ENCODE measurements at places on chromosomes 5 and 9.

- no peak for DNase-seq
Measured at GRCh38 chr5:149931992-149932436, 12.6 kb downstream of the PDE6A start.

DNA sequence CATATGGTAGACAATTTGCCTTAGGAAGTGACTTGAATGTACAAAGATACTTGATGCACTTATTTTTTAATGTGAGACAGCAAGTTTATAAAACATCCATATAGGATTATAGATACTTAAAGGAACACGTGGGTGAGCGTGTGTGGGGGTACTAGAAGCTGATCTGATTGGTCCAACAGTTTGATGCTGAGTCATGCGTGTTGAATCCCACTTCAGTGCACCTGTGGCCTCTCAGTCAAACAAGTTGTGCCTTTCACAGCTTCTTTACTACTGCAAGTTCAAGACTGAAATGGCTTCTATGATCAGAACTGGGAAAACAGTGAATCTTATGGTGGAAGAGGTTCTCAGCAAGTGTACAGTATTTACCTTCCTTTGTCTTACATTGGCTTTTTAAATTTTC is 98.9 kb downstream of the MAP1B start:
- no peak for DNase-seq

DNA sequence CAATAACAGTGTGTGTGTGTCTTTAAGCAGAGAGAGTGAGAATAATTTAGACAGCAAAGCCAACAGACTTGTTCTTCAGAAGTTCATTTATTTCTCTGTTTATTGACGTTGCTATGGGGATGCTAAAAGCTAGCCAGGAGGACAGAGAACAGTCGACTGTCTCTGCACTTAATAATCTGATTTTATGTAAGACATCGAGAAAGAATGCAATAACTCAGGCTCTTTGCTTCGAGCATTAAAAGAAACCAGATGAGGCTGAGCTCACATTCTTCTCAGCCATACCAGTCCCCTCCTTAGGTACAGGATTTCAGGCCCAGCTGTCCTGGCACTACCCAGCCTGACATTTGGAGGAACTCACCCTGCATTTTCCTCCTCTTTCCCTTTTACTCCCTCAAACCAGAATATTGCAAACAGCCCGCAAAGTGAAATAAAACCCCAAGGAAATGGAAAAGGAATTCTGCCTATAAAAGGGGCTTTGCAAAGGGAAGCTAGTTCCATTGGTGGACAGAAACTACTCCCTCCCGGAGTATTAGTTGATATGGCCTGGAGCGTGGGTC is 44.5 kb upstream of the DPYSL3 start:
- DNase-seq, result no peak

- DNase-seq, result no peak
Measured at GRCh38 chr5:264338-264737, 7.1 kb upstream of the PDCD6 start.

DNA sequence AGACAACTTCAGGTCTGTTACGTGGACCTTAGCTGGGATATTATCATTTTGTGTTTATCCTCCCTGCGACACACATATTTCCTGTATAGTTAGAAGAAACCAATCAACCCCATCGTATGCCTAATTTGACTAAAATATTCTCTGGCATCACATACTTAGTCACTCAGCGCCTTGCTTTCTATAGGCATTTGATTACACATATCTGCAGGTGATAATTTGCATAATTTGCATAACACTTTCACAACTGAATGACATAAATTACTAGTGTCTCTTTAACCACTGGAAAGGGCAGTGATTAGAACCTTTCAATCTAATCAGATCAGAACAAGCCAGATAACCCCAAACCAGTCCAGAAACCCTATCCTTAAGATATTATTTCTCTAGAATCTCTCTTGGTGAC is 390.2 kb downstream of the TLR4 start:
- DNase-seq, result no peak

DNA sequence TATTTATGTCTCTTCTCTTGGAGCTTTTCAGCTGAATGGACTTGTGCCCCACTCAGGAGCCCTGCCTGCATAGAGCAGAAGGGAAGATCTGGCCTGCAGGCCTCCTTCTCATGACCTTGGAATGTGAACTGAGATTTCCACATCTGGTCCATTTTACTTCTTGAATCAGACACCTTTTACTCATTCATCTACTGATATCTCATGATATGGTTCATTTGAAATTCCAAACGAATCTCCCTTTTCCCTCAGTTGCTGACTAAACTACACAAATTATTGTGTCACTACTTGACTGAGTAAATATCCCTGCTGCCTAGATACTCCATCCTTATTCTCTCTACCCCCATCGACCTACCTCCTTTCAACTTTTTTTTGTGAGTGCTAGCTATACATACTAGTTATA is 138.7 kb downstream of the PLCXD3 start:
- DNase-seq, result no peak

- DNase-seq, result no peak
Measured at GRCh38 chr9:128905964-128906363, 14.8 kb upstream of the PHYHD1 start.

DNA sequence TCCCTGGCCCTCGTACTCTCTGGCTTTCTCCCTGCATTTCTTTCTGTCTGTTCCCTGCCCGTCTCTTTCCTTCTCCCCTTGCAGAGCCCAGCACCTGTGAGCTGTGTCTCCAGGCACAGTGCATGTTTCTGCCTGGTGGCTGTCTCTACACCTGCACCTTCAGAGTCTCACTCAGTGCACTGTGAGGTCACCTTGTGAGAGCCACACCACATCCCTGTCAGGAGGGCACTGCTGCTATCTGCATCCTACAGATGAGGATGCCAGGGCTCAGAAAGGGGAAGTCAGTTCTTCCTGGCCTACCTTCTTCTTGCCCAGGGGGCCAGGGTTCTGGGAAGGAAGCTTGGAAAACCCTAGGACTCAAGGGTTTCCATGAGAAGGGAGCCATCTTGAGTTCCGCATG is 69.7 kb upstream of the NEURL1B start:
- DNase-seq, result no peak

DNA sequence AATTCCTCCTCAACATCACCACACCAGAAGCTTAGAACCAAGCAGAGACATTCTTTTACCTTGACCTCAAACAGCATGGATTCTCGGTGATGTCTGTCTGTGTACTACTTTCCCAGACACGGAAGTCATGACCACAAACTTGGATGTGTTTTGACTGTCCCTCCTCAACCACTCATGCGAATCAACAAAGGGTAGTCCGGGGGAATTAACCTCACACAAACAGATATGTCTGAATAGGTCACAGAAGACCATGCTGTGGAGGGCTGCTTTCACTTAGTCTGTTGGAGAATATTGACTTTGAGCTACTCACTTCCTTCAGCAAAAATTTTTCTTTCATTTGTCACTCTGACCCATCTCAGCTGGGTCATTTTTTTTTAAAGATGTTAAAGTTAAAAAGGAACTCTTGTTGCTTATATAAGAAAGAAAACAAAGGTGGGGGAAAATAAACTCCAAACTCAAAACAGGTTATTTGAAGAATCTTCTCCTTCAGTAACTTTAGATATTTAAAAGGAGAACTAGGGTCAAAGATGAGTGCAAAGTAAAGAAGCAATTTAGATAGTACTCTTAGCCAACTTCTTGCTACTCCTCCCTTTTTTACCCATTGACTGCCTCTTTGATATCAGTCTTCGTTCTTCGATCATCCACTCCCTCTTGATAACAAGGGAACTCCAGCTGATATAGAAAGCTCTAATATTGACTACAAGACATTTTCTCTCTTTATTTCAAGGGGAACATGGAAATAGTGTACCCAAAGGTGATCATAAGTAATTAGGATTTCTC is 343.4 kb upstream of the CDH6 start:
- DNase-seq, result no peak

- DNase-seq, result no peak
Measured at GRCh38 chr9:136282272-136282861, 21.5 kb downstream of the CCDC187 start.

GRCh38 chr5:131654309-131654708 is 19.3 kb upstream of the RAPGEF6 start:
- DNase-seq, result no peak

- no peak for DNase-seq
Measured at GRCh38 chr9:36930941-36931340, 103.1 kb downstream of the PAX5 start.

DNA sequence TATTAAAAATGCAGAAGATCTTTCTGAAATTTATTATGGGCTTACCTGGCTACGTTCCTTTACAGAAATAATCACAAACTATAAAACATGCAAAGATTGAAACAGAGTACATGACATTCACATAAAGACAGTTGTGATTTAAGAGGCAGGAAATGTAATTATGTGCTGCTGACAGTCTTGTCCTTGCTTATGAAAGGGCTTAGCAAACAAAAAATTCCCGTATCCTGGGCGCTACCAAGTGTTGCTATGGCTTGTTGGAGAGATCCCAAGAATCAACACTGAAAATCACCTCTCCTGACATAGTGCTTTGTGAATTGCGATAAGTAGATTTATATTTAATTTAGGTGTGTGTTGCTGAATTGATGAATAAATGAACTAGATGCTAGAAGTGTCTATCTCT is 352.5 kb upstream of the C9orf72 start:
- DNase-seq, result no peak

DNA sequence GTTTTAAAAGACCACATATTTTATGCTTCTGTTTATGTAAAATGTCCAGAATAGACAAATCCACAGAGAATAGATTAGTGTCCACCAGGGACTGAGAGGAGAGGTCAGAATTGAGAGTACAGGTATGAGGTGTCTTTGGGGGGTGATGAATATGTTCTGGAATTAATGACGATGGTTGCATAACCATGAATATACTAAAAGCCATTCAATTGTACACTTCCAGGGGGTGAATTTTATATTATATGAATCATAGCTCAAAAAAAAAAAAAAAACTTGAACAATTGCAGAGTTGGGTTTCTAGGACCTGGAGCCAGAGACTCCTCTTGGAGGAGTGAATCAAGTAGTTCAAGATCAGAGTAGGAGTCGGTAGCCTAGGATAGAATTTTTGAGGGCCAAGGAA is 57.8 kb upstream of the RUSC2 start:
- no peak for DNase-seq

DNA sequence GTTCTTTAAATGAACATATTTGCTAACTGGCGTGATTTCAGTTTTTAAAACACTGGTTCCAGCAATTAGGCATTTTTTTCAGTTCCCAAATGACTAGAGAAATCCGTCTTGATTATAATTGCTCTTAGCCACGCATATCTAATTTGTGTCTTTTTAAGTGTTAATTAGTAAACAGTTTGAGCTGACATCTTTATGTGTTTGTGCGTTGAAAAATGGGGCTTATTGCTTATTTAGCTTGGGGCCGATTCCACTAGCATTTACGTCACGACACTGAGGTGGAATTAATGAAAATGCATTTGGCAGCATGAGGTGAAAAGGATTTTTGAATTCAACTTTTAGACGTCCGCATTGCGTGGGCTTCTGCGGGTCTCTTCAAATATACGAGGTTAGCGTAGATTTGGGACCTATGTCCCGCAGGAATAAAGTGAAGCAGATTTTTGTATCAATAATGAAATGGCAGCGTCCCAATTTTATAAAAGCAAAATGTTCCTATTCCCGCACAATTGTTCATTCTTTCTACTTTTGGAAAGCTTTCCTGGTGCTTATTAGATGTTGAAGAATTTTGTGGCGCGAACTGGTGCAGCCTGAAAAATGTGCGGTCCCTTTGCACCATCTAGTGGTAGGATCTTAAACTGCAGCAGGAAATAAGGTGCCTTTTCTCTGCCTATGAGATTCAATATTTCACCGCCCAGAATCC is 122.7 kb upstream of the LMX1B start:
- DNase-seq, result peak; percentile 68

DNA sequence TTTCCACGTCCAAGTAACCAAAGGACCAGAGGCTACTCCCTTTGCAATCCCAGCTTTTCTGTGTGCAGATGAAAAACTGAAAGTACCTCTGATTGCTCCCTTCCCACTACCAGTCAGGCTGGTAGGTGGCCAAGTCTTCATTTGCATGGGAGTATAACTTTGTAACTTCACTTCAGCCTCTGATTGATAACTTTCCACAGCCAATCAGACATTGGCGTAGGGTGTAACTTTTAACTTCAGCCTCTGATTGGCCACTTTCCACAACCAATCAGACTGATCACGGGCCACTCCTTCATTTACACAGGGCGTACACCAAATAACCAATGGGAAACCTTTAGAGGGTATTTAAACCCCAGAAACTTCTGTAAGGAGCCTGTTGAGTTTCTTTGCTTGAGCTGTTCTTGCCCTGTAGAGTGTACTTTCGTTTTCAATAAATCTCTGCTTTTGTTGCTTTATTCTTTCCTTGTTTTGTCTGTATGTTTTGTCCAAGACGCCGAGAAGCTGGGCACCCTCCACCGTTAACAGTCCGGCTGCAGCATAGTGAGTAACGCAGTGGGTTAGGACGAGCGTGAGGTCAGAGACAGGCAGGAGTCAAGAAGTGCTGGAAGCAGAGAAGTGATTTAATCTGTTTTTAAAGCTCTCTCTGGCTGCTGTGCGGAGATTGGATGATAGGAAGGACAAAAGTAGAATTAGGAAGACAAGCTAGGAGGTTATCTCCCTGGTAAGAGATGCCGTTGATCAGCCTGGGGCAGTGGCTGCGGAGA is 3.5 kb upstream of the EXOSC2 start:
- peak; percentile 84 for DNase-seq

- DNase-seq, result no peak
Measured at GRCh38 chr5:101561018-101561417, 657.9 kb upstream of the ST8SIA4 start.

GRCh38 chr9:111886983-111887718 is 9.5 kb upstream of the UGCG start:
- no peak for DNase-seq

DNA sequence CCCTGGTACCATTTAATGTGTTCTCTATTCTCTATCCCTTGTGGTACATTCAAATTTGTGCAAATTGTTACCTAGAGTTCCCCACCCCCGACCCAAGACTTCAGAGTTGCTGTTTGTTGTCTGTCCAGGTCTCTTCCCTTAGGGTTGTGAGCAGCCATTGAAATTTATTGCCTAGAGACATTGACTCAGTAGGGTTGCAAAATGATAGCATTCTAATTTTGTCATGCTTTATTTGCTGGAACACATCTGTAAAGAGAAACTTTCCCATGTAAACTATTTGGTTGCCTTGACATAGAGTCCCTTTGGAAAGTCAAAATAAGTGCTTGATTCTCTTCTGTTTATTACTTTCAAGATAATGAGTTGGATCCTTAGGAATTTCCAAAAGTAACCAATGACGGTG is 91.7 kb upstream of the KLF9 start:
- DNase-seq, result no peak

Data from GM12865 (cell line).